Stomach (tissue), 19 donors: ENCODE measurements at places on chromosomes 7 and 10.

- no peak for DNase-seq
Measured at GRCh38 chr7:133051719-133052400, 30.0 kb downstream of the CHCHD3 start.

- peak; percentile 73 for DNase-seq
Measured at GRCh38 chr7:141014125-141014523, 628 bp downstream of the MRPS33 start.

DNA sequence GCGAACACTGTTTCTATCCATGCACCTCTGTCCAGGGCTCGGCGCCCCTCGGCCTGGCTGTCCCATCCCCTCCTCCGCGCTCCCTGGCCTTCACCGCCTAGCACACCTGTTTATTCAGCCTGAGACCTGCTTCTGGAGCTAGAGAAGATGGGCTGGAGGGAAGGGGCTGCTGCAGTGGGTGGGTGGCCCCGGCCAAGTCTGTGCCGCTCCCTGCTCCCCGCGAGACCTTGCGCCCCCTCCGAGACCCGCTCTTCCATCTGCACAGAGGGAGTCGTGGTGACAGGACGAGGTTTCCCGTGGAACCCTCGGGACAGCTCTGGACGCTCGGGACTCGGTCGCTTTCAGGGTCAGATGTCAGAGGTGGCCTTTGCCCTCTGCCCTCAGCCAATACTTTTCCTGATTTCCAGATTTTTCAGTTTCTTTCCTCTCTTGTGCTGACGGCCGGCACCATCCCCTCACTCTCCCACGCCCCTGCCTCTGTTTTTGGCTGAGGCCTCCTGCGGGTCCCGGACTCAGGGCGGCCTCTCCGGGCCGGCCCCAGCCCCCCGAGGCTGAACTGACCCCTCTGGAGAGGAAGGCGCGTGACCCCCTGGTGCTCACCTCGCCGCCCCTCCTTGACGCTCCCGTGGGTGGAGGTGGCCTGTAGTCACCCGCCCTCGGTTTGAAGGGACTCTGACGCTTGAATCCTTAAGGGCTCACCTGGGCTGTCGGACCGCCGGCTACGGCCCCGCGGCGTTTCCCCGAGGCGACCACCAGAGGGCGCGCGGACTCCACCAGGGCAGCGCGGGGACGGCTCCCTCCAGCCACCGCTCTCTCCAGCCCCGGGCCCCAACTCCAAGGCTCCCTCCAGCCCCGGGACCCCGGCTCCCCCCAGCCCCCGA, 15.6 kb downstream of the SHH start:
- peak; percentile 84 for DNase-seq

DNA sequence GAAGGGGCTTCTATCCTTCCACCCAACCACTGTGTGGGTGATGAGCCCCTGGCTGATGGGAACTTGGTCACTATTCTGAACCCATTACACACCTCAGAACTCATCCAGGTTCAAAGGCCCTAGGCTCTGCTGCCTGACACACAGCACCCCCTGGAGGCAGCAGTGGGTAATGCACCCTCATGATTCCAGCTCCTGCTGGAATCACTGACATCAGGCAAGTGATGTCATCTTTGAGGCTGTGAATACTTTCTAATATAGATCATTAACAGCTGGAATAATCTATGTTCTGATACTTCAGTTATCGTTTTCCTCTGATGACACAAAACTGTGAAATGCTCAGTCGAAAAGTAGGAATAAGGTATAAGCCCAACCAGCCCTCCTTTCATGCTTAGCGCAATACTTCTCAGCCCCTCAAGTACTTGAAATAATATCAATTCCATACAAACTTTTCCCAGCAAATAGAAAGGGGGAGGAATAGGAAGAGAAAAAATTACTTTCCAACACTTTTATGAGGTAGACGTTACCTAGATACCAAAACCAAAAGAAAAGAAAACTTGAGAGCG, 7.5 kb upstream of the RBP3 start:
- peak; percentile 84 for DNase-seq

DNA sequence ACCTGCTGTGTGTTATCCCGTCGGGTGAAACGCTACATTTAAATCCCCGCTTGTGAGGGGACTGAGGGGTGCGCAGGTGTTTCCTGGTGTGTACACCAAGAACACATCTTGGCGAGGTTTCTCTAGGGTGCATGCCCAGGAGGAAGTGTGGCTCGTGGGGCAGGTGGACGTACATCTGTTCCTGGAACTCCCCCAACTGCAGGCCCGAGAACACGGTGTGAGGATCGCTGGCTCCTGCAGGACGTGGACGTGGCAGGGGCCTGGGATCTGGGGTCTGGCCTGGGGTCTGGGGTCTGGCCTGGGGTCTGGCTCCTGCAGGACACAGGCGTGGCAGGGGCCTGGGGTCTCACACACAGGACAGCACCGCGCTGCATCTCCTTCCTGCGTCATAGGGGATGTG, 10.1 kb downstream of the KNDC1 start:
- peak; percentile 16 for DNase-seq

DNA sequence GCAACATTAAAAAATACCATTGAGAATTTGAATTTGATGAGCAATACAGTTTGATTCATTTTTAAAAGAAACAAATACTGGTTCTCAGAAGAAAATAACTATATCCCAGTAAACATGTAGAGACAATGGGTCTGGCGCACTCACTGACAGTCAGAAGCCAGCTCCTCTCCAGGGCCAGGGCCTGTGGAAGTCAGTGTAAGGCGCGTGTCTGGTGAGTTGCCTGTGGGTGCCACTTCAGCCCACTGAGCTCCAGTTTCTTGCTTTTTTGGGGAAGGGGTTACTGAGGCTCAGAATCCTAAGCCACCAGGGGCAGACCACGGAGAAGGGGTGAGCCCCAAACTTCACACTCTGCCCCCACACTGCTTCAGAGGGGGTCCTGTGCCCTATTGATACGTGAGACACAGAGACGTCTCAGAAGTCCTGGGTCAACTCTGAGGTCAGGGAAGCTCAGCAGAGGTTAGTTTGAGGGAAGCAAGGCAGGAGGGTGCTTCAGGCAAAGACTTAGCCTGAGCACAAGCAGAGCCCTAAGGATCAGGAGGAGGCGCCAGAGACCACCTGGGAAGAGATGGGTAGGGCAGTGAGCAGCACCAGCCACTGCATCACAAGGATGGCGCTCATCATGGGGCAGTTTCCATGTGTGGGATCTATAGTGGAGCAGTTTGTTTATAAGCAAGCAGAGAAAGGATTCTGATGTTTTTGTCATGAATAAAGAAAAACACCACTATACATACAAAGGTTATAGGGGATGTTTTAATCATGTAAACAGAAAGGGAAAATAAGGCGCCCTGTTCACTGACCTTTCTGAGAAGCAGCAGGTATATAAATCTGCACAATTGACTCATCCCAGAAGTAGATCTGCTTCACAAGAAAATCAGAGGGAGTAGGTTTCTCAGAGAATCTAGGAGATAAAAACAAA, 95.7 kb downstream of the PKD1L1 start:
- DNase-seq: no peak

DNA sequence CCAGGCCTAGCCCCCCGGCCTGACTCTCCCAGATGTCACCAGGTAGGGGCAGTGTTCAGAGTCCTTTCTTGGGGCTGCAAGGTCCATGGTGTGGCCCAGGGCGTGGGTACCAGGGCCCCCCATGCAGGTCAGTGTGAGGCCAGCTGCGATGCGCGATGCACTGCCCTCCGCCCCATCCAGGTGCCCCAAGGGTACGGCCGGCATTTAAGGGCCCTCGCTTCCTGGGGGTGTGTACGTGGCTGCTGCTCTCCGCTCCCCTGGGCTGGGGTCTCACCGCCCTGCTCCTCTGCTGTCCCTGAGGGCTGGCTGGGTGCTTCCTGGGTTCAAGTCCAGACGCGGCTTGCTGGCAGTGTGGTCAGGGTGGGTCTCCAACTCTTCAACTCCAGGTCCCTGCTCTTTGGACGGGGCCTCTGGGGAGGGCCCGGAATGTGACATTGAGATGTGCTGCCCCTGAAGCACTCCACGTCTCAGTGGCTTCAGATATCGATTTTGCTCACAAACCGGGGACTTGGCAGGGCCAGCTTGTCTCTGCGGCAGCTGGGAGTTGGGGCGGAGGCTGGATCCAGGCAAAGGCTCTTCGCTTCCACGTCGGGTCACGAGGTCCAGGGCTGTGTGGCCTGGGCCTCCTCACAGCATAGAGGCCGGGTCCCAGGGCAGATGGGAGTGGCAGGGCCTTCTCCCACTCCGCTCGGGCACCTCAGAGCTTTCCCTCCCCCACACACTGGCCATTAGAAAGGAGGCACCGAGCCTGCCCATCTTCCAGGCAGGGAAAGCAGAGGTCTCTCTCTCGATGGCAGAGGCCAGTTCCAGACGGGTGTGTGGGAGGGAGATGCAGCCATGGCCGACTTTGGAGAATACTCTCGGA, 93.2 kb downstream of the UNCX start:
- DNase-seq: no peak

GRCh38 chr7:43010061-43010460, 77.9 kb downstream of the MRPL32 start:
- DNase-seq: no peak

DNA sequence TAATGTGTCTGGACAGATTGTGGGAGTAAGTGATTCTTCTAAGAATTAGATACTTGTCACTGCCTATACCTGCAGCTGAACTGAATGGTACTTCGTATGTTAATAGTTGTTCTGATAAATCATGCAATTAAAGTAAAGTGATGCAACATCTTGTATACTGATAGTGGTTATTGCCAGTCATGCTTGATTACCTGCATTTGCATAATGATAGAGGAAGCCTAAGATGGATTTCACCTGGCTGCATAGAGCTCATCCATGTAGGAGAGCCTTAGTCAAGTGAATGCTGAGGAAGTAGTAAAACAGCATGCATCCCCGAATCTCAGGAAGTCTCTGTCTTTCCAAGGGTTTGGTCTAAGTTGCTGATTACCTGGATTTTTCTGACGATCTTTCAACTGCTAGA, 64.2 kb upstream of the CAPZA2 start:
- DNase-seq: no peak

- DNase-seq: no peak
Measured at GRCh38 chr7:22647451-22648257, 79.3 kb upstream of the IL6 start.

- no peak for DNase-seq
Measured at GRCh38 chr10:113313048-113313602, 239.7 kb upstream of the HABP2 start.

- no peak for DNase-seq
Measured at GRCh38 chr7:101725921-101726320, 91.5 kb upstream of the CUX1 start.

DNA sequence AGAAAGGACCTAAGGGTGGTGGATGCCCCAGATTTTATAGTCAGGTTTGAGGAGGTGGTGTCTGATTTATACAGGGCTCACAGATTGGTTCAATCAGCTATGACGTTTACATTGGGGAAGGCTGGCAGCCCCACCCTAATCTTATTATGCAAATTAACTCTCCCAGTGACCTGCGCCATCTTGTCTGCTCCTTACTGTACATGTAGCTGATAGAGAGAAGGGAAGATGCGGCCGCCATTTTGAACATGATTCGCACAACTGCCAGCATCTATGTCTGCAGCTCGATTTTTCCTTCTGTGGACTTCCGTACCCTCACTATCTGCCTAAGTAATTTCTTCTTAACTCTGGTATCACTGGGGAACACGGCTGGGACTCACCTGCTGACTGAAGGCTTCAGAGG, 619.0 kb upstream of the DPP6 start:
- DNase-seq: no peak

- peak; percentile 5 for DNase-seq
Measured at GRCh38 chr7:125516194-125516593, 586.6 kb upstream of the POT1 start.

DNA sequence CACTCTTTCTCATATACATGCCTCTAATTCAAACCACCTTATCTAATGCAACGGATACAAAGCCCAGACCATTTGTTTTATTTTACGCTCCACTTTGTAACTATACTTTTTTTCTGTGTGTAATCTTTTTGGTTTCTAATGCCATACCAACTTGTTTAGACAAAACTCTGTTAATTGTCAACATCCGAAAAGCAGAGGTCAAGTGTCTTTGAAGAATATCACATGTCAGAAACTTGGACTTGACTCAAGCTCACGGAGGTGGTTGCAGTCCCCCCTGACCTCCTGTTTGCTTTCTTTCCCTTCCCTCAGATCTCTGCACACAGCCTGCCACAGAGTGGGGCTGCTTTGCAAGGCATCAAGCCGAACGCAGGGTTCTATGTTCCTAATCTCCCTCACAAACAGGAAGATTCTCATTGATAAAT, 698.9 kb downstream of the PARD3 start:
- DNase-seq: no peak

DNA sequence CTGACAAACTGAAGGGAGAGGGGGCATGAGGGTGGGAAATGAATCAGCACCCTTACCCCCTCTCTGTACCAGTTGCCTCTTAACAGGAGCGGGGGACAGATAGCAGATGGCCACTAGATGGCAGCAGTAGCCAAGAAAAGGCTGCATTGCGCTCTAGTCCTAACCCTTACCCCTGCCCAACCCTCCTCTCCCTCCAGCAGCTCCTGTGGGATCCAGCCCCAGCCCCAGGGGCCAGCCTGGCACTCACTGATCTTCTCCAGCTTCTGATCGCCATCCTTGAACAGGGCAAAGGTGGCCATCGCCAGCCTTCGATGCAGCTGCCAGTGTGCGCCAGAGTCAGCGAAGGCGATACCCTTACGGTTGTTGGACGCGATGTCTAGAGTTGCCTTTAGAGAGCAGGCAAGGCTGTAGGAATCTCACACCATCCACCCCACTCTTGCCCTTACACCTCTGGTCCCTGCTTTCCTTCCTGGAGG, 2.2 kb downstream of the CYP17A1 start:
- peak; percentile 92 for DNase-seq

- no peak for DNase-seq
Measured at GRCh38 chr10:76915316-76915715, 722.3 kb downstream of the KCNMA1 start.

GRCh38 chr10:95275726-95276366, 15.0 kb downstream of the PDLIM1 start:
- no peak for DNase-seq

DNA sequence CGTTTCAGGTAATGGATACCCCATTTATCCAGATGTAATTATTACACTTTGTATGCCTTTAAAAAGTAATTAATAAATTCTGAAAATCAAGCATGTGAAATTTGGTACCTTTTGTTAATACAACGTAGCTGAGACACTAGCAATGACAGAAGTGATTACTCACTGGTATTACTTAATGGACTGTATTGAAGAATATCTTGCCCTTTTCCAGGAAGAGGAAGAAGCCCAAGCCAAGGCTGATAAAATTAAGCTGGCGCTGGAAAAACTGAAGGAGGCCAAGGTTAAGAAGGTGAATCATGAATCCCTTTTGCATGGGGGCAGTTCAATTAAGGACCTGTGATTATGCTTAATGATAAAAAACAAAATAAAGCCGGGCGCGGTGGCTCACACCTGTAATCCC, 64.8 kb downstream of the APBB1IP start:
- no peak for DNase-seq

GRCh38 chr10:62185919-62186692, 82.5 kb downstream of the RTKN2 start:
- no peak for DNase-seq

GRCh38 chr7:106552645-106553445, 108.1 kb downstream of the CCDC71L start:
- peak; percentile 28 for DNase-seq

- DNase-seq: peak; percentile 25
Measured at GRCh38 chr10:133388973-133389818, 4.8 kb upstream of the MTG1 start.

GRCh38 chr10:119310806-119311205, 103.4 kb downstream of the GRK5 start:
- no peak for DNase-seq

- DNase-seq: peak; percentile 22
Measured at GRCh38 chr7:129144834-129145668, 544 bp downstream of the TSPAN33 start.
